ENCODE measurements at places on chromosomes 2 and 18.

GRCh38 chr18:80143881-80144280, 34.8 kb downstream of the ADNP2 start:
- no peak for DNase-seq

DNA sequence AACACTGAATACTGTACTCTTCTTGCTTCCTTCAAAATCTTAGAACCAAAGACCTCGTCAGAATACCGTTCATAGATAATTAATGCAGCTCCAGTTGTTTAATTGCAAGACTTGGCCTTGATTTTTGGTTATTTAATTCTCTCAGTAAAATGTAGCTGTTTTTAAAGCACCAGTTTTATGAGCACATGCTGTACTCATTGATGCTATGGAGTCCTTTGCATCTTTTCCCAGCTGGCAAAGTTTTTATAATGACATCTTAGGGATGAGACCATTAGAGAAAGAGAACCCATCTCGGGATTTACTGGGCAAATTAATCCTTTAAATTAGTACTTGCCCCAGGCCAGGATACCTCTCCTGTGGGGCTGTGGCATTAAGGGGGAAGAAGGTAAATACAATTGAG, 199.3 kb downstream of the MEMO1 start:
- no peak for DNase-seq

DNA sequence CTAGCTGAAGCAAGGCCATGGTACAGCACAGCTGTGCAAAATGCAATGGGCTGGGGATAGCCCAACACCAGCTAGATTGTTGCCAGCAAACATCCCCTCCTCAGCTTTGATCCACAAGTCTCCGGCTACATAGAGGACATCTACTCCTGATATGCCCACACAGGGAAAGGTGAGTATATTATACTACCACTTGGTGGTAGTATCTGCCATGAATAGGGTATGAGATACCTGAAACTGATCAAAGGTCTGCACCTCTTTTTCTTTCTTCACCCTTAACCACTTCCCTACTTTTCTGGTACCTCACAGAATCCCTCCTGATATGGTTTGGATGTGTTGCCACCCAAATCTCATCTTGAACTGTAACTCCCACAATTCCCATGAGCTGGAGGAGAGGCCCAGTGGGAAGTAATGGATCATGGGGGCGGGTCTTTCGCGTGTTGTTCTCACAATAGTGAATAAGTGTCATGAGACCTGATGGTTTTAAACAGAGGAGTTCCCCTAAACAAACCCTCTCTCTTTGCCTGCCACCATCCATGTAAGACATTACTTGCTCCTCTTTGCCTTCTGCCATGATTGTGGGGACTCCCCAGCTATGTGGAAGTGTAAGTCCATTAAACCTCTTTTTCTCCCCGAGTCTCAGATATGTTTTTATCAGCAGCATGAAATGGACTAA, 279.6 kb downstream of the TXNL1 start:
- no peak for DNase-seq

- DNase-seq: peak; percentile 69
Measured at GRCh38 chr18:54392543-54393023, 34.9 kb downstream of the C18orf54 start.

- no peak for DNase-seq
Measured at GRCh38 chr18:73924836-73925235, 222.8 kb downstream of the FBXO15 start.

GRCh38 chr2:166727095-166727494, 161.2 kb upstream of the XIRP2 start:
- DNase-seq: no peak

GRCh38 chr2:191618046-191618780, 59.7 kb upstream of the NABP1 start:
- no peak for DNase-seq

DNA sequence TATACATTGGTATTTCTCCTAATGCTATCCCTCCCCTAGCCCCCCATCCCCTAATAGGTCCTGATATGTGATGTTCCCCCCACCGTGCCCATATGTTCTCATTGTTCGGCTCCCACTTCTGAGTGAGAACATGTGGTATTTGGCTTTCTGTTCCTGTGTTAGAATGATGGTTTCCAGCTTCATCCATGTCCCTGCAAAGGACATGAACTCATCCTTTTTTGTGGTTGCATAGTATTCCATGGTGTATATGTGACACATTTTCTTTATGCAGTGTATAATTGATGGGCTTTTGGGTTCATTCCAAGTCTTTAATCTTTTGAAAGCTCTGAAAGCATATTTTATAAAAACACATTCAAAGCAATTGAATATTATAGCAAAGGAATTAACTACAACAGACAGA, 1169.4 kb upstream of the ZEB2 start:
- DNase-seq: no peak

GRCh38 chr2:121910139-121910538, 154.7 kb downstream of the TSN start:
- DNase-seq: no peak

DNA sequence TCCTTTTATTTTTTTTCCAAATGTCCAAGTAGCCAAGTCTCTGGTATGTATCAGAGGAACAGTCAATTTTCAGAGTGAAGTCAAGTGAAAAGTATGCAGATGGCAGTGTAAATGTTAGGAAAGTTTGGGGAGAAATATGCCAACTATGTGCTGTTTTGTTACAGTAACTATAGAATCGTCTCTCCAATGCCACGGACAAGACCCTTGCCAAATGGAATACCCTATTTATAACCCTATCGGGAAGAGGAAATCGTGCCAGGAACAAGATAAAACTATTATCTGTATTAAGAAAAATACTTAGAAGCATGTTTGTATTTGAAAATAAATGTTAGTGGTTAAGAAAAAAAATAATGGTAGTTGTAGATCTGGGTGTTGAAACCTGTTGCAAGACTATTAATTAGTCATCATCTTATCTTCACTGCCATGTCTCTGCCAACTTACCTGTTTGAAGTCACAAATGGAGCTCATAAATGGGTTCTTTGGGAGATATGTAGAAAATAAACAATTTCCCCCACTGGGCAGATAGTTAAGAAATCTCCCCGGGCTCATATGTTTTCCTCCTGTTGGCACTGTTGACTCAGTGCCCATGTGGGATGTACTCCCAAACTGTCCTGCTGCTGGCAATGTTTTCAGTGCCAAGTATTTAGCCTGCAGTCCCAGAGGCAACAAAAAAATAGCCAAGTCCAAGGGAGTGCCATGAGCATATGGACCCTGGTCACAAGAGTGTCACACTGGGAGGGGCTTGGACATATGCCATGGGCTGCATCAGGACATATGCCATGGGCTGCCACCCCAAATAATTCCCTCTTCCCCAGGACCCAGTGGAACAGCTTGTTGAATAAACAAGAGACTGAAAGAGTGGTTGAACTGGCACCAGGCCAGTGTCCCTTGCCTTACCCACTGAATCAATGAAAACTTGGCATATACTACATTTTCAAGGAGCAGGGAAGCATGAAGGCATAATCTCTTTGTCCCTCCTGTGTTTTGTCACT, 366.9 kb downstream of the OSR1 start:
- no peak for DNase-seq

DNA sequence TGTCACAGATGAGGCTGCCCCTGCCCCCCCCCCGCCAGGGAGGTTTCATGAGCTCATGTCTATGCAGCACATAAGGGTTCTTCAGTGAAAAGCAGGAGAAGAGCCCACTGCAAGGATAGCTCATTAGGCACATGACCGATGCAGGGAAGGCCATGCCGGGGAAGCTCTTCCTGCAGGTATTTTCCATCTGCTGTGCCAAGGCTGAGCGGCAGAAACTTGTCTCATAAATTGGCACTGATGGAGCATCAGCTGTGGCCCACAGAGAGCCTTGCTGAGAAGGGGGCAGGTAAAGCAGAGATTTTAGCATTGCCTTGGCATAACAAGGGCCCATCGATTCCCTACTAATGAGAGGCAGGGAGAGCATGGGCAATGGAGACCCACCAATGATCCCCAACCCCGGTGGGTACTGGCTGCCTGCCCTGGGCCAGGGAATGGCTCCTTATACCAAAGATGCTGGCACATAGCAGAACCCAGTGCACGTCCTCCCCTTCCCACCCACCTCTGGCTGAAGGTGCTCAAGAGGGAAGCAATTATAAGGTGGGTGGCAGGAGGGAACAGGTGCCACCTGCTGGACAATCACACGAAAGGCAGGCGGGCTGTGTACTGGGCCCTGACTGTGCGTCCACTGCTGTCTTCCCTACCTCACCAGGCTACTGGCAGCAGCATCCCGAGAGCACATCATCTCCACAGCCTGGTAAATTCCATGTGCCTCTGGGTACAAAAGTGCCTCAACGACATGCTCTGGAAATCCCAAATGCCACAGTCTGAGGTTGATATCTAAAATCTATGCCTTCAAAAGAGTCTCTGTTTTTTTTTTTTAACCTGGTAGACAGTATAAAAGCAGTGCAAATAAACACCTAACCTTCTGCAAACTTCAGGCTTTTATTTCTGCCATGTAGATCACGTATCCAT, 41.4 kb downstream of the STEAP3 start:
- DNase-seq: peak; percentile 45

- no peak for DNase-seq
Measured at GRCh38 chr18:58793361-58793760, 71.3 kb upstream of the ZNF532 start.

- DNase-seq: no peak
Measured at GRCh38 chr2:2234398-2235195, 96.5 kb downstream of the MYT1L start.

- no peak for DNase-seq
Measured at GRCh38 chr2:98824256-98825019, 93.5 kb upstream of the MGAT4A start.

Measured in NCI-H460 (cell line).